SK-N-SH (cell line): ENCODE measurements at places on chromosomes 6 and 20.
A peak's percentile ranks its signal among the peaks of the same experiment; 100 is the strongest.

DNA sequence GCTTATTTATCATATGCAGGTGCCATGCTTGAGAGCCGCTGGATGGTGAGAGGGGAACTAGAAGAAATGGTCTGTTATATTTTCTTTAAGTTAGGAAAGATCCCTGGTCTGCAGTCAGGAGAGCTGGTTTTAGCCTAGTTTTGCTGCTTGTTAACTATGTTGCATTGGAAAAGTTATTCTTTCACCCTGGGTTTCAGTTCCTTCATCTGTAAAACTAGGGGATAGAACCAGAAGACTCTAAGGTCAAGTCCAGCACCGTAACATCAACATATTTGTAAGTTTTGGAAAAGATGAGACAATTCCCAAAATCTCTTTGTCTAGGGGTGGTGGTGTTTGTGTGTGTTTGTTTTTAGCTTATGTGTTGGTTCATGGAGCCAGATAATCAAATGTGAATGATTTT is 304.0 kb downstream of the QKI start:
- DNase-seq = no peak

GRCh38 chr6:163414946-163415619 is 565 bp downstream of the QKI start:
- peak; percentile 82 for DNase-seq

DNA sequence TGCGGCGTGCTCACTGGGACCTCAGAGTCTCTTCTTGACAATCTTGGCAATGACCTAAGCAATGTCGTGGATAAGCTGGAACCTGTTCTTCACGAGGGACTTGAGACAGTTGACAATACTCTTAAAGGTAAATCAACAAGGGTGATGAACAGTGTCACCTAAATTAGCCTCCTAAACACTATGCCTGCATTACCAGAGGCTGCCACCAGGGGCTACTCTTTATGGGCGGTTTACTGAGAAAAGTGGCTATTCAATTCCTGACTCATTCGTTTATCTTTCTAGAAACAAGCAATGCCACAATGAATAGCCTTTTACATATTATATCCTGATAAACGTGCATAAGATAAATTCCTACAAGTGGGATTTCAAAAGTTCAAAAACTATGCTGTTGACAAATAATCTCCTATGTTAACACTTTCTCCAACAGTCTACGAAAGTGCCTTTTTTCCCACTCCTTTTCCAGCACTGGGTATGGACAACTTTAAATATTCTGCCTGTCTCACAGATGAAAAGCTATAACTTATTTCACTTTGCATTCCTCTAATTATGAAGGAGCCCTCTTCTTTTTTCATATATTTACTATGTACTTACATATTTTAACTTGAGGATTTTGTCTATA is 1.3 kb downstream of the BPIFA2 start:
- DNase-seq = no peak

DNA sequence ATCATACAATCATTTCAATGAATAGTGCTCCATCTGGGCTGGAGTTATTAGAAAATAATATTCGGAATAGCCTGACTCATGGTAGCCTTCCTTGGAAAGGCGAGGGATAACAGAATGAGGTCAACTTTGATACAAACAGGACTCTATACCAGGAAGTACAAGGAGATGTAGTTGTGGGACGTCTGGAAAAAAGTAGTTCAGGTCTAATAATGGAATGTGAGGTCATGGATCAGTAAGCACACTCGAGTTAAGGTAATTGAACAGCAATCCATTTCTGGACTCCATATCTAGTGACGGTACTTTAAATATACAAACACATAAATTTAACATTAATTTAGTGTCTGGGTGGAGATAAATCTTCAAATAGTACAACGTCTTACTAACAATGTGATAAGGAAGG is 1204.0 kb upstream of the ADGRB3 start:
- DNase-seq = no peak

DNA sequence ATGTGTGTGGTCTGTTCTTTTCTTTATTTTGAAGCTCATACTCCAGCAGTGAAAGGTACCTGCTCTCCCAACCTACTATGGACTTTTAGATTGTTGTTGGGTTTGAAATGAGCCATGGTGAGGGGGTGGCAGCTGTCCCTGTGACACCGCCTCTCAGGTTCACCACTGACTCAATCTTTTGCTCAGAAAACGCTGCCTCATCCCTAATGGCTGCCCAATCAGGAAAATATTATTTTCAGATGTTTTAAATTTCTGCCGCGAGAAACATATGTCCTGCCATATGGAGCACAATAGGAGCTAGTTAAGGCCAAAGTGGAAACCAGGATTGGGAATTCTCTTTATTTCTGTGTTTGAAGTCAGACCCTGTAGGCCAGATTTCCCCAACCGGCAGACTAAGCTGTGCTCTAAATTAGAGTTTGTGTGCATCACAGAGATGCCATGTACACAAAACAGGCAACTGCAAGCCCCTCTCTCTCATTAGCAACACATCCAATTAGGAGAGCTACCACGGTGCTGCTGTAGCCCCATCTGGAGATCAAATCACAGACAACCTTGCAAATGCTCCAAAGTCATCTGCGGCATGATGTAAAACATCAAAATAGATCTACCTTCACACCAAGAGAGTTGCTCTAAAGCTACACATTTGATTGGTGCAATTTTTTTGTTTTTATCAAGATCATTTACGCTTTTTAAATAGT is 144.1 kb upstream of the BACH2 start:
- peak; percentile 51 for DNase-seq

GRCh38 chr6:106022801-106023200 is 63.3 kb upstream of the PRDM1 start:
- DNase-seq = no peak

DNA sequence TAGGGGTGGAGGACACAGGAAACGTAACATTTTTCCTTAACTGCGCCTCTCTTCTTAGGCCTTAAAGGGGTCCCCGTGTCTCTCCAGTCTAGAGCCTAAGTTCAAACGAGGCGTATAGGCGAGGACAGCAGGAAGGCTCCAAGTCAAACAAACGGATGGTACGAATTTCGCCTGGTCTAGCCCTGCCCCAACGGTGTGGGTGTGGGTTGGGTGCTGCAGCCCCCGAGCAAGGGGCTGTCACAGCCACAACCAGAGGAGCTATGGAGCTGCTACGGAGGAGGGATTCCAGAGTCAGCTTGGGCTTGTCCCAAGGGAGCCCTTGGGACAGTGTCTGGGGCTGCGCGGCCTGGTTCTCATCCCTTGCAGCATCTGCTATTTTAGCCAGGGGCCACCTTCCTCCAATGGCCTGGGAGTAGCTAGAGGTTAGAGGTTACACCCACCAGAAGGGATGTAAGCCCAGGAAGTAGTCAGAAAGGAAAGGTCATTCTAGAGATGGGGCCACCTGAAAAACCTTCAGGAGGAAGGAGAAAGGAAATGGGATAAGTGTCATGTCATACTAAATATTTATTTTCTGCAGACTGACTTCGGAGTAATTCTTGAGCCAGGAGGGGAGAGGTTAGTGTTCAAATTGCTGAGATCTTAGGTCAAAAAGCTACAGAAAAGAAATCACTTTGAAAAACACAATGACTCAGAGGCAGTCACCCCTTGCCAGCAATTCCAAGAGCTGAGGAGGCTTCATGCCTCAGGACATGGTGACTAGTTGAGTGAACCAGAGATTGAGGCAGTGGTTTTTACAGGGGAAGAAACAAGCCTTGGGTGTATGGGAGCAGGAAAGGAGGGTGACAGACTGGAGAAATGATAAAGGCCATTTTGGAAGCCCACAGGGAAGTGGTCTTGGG is 21.7 kb downstream of the VPS52 start:
- peak; percentile 36 for DNase-seq

- DNase-seq = no peak
Observed at GRCh38 chr20:44106615-44107014, 80.4 kb downstream of the JPH2 start.

GRCh38 chr6:31877651-31878161 is 1.1 kb downstream of the SLC44A4 start:
- DNase-seq = peak; percentile 20

GRCh38 chr6:132933090-132933489 is 118.7 kb downstream of the RPS12 start:
- no peak for DNase-seq

GRCh38 chr6:68741501-68742386 is 106.7 kb downstream of the ADGRB3 start:
- no peak for DNase-seq

- DNase-seq = no peak
Observed at GRCh38 chr6:18439581-18439980, 52.4 kb downstream of the RNF144B start.

- no peak for DNase-seq
Observed at GRCh38 chr20:59101961-59102360, 59.4 kb upstream of the PRELID3B start.

DNA sequence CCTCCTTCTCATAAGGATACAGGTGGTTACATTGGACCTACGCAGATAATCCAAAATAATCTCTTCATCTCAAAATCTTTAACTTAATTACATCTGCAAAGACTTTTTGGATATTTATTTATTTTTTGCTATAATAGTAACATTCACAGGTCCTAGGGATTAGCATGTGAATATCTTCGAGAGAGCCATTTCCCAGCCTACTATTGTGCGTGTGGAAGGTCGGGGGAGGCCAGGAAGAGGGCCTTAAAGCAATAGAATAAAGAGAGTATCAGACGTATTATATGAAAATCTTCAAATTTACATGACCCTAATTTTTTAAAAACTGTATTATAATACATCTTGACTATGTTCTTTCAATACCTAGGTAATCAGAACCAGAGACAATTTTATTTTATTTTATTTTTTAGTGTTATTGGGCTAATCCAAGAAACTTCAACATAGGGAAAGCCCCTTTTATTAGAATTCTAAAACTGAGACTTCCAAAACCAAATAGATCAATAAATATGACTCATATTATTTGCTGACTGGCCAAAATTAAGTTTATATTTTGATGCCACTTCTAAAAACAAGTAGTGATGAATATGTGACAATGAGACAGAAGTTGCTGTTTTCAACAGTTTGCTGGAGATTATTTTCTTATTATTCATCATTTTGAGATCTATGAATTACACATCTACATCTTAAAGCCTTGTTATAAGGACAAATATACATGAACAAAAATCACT is 536.1 kb downstream of the NKAIN2 start:
- no peak for DNase-seq

DNA sequence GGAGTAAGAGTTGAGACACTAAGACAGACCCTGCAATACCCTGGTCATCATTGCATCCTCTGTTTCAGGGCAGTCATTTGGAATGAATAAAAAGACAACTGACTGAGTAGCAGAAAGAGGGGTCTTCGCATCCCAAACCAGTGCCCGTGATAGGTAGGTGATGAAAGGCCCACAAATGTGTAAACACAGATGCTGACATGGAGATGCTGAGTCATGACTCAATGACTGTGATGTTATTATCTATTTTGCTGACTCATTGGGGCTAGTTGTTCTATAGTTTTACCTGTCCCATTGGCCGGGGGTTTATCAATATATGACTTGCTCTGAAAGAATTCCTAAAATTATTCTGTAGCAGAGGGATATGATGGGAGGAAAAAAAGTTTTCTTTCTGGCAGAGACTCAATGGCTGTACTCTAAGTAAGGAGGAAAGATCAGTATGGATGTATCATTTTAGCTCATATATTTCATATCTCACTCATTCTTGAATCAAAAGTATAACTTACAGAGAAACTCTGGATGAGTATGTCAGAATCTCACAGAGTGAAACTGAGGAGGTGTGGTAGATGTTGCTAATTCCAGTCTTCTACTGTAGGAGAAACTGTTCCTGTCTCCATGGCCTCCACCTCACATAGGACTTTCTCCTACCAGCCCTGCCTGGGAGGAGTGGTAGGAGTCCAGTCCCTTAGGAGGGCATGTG is 119.9 kb upstream of the PREP start:
- DNase-seq = no peak

DNA sequence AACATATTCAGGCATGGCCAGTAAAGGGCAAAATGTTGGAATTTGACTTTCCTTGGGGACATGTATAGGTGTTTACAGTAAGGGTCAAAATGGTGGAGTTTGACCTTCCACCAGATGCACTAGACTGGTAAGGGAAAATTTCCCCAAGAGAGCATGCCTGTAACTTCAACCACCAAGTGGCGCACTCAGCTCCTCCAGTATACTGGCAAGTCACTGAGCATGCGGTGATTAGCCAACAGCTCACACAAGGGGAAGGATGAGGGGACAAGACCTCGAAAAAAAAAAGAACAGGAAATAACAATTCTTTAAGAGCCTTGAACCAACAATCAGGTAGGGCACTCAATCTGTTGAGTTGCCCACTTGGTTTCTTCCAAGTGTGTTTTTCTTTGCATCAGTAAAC is 140.9 kb downstream of the EYS start:
- no peak for DNase-seq

GRCh38 chr6:15682965-15683822 is 20.4 kb upstream of the DTNBP1 start:
- DNase-seq = no peak

DNA sequence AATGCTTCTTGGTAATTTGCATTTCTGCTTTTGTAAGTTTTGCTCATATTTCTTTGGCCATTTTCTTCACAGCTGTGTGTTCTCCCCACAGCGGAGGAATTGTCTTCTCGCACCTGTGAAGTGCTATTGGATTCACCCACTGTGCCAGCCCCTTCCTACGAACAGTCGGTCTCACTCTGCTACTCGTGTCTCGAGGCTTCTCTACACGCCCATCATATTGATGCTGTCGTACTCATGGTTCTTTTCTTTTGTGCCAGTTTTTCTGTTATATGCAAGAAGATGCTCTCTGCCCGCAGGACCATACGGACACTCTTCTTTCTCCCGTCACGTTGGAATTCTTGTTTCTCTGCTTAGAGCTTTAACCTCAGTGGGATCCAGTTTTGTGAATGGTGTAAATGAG is 200.3 kb downstream of the DLL1 start:
- DNase-seq = no peak

DNA sequence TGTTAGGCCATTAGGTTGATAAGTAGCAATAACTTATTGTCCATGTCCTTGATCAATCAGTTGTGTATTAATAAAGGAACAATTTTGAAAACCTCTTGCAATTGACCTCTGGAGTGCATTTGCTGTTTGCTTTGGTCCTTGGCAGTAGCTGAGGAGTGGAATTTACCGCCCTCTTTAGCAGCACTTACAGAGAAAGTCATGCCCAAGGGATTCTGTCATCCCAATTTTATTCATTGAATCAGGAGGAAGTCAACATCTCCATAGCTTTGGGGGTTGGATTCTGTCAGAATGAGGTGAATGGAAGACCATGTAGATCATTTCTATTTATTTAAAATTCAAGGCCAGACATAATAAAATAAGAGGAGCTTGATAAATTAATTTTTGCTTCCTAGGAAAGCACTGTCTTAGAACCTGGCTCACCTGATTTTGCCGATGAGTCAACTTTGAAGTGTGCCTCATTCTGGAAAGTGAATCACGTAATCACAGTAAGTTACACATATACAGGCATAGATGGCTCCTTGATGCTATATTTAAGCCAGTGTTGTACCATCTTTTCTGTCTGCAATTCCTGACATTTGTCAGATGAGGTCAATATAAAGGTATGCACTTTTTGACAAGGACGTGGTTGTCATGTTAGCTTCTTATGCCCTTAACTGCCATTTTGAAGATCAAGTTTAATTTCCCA is 128.7 kb upstream of the MLIP start:
- DNase-seq = no peak

- no peak for DNase-seq
Observed at GRCh38 chr6:47974106-47974505, 136.9 kb downstream of the PTCHD4 start.
